Small intestine (tissue), 16 donors: ENCODE measurements at places on chromosomes 16 and 17.

GRCh38 chr17:7261379-7262191, 693 bp downstream of the CLDN7 start:
- no peak for DNase-seq

DNA sequence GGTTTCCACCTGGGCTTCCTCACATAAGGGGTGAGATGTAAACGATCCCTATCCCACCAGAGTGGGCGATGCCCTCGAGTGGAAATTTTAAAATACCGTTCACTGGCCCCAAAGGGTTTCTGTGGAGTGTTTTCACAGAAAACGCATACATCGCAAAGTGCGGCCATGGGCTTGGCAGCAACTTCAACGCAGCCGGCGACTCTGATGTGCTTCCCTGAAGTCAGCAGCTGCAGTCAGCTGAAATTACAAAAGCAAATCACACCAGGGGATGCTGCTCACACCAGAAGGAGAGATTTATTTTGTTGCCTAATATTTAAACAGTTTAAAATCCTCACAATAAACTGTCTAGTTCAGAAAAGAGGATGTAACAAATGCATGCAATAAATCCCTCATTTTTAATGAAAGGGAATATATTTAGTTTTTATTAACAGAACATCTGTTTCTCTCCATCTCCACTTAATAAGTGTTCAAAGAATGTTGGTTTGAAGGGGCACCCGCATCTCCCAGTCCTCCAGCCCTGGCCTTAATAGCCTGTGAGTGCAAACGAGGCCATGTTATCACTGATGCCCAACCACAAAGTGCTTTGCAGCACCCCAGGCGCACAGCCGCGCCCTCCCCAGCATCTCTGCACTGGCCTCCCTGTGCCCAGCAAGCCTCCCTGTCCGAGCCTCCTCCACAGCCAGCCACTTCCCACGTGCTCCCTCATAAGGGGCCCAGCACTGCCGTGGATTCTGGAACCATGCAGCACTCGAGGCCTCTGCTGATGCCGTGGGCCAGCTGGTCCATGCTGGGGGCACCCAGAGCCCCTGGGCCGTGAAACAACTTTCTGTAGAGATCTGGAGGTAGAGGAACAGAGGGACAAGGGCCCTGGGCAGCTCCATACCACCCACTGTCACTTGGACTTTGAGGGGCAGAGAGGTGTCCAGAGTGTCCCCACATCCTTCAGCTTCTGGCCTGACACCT, 17.3 kb upstream of the XYLT2 start:
- DNase-seq = no peak

- no peak for DNase-seq
Measured at GRCh38 chr17:9138161-9138717, 116.9 kb downstream of the NTN1 start.

DNA sequence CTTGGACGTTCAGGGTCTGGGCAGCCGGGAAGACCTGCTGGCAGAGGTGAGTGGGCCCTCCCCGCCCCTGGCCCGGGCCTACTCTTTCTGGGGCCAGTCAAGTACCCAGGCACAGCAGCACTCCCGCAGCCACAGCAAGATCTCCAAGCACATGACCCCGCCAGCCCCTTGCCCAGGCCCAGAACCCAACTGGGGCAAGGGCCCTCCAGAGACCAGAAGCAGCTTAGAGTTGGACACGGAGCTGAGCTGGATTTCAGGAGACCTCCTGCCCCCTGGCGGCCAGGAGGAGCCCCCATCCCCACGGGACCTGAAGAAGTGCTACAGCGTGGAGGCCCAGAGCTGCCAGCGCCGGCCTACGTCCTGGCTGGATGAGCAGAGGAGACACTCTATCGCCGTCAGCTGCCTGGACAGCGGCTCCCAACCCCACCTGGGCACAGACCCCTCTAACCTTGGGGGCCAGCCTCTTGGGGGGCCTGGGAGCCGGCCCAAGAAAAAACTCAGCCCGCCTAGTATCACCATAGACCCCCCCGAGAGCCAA, 8.6 kb upstream of the ABCC3 start:
- peak; percentile 46 for DNase-seq

- DNase-seq = no peak
Measured at GRCh38 chr16:58016840-58017446, 8.6 kb upstream of the MMP15 start.

DNA sequence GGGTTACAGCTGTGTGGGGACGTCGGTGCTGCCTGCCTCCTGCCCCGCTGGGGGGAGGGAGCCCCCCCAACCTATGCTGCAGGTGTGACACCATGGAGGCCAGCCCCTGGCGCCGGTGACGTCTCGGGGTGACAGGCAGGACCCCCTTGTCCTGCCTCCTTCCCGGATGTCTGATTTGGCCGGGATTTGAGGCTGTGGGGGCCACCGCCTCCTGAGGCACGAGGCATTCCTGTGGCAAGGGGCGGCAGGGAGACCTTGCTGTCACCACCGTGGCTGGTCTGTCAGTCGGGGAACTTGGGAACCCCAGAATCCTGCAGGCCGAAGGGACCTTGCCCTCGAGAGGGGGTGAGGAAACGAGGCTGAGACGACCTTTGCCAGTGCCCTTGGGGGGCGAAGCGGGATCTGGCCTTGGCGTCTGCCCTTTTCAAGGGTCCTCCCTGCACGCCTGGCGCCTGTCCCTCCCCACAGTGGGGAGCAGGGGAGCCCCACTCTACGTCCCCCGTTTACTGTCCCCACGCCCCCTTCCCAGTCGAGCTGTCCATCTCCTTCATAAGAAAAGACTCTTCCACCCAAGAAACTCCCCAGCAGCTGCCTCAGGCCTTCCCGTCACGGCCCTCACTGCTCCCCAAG, 74.4 kb downstream of the METRNL start:
- DNase-seq = no peak

DNA sequence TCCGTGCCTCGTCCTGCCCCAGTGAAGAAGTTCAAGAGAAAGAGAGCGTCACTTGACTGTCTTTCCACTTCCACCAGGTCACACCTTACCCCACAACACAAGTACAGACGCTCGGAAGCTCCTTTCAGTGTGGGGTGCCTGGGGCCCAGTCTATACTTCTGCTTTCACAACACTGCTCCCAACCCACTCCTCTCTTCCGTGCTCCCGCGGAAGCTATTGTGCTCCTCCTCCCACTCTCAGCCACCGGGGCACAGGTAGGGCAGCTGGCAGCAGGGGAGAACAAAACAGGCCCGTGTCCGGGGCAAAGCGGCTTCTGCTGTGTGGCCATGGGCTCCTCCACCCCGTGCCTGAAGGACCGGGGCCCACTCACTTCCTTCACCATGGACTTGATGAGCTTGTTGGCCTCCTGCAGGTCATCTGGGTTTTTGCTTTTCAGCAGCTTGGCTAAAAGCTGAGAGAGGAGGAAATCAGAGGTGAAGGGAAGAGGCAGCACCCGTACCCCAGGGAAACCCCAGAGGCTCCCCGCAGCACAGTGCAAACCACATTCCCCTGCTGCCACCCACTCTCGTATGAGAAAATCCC, 18.9 kb downstream of the GGA3 start:
- no peak for DNase-seq

GRCh38 chr17:29838961-29839360, 91.1 kb downstream of the SSH2 start:
- no peak for DNase-seq

- DNase-seq = peak; percentile 7
Measured at GRCh38 chr16:57941016-57941664, 29.8 kb downstream of the CNGB1 start.

DNA sequence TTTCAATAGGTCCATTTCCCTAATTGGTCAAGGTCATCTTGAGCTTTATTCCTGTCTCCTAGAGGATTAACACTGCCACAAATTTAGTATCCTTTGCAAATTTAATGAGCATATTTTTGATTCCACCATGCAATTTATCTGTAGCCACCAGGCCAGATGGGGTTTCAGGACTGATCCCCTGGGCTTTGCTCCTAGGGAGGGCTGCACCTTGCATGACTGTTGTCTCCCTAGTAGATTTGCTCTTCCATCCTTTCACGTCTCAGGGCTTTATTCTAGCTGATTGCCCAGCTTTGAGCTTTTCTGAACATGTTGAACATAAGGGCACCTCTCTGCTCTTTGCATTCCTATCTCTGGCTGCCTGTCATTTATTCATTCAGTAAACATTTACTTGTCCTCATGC, 7.7 kb upstream of the KCNH6 start:
- no peak for DNase-seq

DNA sequence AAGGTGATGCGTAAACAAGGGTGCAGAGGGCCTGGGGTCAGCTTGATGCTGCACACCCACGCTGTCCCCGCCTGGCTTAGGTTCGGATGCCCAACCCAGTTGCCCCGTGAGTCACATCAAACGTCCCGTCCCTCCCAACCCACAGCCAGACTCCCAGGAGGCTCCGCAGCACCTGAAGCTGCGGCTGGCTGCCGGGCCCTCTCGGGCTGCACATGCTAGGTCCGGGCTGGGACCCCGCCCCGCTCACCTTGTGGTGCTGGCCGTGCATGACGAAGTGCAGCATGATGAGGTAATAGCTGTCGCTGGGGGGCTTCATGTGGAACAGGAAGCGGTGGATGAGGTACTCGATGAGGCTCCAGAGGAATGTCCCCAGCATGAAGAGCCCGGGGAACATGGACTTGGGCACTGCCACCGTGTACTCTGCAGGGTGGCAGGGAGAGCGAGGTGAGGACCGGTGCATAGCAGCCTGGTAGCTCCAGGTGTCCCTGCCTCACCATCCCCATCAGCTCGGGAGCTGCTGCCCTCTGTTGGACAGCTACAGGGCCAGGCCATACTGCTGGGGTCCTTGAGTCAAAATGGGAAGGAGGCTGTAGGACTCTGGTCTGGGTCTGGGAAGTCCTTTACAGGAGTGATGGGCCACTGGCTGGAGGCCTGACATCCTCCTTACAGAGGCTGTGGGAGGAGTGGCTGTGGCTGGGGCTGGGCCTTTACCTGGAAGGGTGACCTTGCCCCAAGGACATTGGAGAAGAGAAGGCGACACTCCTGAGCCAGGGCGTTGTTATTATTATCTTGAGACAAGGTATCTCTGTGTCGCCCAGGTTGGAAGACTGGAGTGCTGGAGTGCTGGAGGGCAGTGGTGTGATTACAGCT, 18.3 kb upstream of the MLKL start:
- DNase-seq = no peak

DNA sequence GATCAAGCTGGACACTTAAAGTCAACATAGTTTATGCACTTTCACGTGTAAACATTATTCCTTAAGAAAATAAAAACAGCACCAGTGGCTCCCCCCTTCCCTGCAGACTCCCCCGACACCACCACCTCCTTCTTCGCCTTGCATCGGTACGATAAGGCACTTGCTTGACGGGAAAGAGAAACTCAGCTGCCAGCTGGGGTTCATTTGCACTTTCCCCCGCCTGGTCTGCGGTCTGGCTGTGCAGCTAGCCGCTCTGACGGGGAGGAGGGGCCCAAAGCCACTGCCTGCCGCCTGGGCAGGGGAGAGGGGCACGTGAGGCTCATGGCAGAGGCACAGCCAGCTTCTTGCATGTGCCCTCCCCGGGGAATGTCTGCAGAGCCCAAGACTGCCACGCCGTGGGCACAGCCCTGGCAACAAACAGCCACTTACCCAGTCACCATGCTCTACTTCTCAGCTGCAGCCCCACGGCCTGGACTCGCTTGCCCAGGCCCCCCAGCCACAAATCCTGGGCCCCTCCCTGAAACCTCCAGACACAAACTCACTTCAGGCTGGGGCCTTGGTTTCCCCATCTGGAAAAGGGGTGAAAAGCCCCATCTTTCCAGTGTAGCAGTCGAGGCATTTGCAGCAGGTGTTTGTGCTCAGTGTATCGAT, 16.5 kb upstream of the PRM1 start:
- DNase-seq = peak; percentile 61

GRCh38 chr17:78950870-78951269, 25.7 kb upstream of the TIMP2 start:
- no peak for DNase-seq

DNA sequence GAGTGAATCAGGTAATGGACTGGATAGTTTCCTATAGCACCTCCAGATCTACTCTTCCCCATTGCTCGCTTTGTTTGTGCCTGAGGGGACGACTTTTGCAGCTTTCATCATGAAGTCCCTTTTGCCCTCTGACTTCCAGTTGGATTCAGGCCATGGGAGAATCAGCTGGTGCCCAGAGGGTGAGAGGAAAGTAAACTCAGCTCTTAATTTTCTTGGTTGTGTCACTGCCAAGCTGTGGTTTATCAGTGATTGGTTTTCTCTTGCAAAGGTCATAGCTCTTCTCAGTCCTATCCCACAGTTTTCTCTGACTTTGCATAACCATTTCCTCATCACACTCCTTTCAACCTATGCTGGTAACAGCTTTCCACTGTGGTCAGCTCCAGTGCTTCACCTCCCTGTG, 200.1 kb downstream of the KCNJ2 start:
- DNase-seq = no peak

DNA sequence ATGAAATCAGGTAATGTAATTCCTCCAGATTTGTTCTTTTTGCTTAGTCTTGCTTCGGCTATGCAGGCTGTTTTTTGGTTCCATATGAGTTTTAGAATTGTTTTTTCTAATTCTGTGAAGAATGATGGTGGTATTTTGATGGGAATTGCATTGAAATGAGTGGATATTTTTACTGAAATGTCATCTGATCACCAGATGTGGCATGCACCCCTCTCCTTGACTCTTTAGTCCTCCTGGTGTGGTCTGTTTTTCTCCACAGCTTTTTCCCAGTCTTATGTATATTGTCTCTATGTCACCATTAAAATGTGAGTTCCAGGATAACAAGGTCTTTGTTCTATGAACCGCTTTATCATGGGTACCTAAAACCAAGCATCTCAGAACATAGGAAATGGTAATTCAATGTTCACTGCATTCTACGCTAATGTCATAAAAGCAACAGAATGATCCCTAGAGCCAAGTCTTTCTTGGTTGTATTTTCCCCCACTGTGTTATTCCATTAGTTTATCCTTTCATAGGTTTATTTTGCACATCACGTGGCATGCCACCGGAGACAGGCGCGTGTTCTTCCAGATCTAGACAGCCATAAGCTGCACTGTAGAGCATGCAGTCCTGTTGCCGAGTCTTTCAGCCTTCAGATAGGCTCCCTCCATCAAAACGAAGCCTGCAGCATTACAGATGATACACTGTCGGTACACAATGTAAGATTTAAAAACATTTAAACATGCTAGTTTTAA, 172.5 kb downstream of the RPTOR start:
- DNase-seq = no peak

- no peak for DNase-seq
Measured at GRCh38 chr16:29992344-29992967, 3.0 kb downstream of the HIRIP3 start.

DNA sequence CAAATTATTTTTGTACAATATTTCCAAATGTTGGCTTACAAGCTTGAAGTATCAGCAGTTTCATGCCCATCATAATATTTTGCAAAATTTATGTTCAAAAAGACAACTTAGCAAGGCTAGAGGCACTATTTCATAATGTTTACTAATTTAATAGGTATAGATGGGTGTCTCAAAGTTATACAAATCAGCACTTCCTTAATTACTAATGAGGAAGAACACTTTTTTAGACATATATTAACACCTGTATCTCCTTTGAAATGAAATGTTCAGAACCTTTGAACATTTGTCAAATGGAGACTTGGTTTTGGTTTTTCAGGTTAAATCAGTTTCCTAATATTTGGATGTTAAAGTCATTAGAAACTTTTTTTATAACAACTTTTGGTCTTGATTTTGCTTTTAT, 2.2 kb downstream of the TAT start:
- DNase-seq = no peak
